Activated naive CD8-positive, alpha-beta T cell treated with anti-CD3 and anti-CD28 coated beads, Interleukin-2, amount 50 U/mL, for 16 hours (primary cell): ENCODE measurements at places on chromosomes 3 and 15.

DNA sequence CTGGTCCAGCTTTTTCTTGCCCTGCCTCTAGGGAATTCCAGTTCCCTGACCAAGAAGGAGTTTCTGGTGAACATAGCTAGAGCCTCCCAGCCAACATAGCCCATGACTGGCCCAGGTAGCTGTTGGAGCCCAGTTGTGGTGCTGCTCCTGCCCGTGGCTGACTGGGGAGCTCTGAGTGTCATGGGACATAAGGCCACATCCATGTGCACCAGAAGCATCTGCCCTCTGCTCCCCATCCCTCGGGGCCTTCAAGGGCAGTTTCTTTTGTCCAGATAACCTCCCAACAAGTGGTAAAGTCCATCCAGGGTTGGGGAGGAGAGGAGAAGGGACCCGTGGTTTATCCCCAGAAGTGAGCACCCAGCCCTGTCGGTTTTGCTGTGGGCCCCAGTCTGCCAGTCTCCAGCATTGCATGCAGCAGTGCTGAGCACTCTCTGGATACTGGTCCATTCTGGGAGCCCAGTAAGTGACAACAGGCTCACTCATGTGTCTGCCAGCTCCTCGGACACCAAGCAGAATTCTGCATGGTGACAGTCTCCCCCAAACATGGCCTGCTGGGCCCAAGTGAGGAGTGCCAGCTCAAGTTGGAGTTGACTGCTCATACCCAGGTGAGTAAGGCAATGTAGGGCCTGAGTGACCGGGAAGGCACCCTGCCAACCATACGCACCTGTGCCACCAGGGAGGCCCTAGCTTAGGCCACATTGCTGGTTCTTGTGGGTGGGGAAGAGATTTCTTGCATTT, 28.8 kb downstream of the ACAA1 start:
- DNase-seq, result no peak

DNA sequence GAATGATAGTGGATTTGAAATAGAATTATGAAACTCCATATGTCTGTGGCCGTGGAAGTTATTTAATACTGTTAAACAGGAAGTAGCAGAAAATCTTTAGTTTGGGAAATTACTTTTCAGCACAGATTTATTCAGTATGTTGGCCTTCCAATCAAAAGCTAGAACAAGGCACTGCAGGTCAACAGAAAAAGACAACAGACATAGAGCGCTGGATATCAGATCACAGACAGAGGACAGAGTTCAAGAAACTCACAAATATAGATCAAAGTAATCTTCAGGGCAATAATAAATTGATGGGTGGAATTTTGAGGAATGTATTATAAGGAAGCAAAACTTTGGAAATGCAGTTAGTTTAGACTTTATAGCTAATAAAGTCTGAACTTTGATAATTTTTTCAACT, 159.5 kb upstream of the TMCO5A start:
- no peak for DNase-seq

DNA sequence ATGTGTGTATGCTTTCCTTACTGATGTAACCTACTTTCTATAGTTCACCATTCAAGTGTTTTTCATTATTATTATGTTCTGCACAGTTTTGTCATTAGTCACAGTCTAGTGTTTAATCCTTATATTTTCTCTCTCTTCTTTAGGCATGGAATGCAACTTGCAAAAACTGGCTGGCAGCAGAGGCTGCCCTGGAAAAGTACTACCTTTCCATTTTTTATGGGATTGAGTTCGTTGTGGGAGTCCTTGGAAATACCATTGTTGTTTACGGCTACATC, 6.9 kb downstream of the SUCNR1 start:
- DNase-seq, result no peak

GRCh38 chr15:57597431-57597830, 5.7 kb downstream of the MYZAP start:
- no peak for DNase-seq

GRCh38 chr3:182671942-182672341, 121.4 kb upstream of the ATP11B start:
- DNase-seq, result no peak

DNA sequence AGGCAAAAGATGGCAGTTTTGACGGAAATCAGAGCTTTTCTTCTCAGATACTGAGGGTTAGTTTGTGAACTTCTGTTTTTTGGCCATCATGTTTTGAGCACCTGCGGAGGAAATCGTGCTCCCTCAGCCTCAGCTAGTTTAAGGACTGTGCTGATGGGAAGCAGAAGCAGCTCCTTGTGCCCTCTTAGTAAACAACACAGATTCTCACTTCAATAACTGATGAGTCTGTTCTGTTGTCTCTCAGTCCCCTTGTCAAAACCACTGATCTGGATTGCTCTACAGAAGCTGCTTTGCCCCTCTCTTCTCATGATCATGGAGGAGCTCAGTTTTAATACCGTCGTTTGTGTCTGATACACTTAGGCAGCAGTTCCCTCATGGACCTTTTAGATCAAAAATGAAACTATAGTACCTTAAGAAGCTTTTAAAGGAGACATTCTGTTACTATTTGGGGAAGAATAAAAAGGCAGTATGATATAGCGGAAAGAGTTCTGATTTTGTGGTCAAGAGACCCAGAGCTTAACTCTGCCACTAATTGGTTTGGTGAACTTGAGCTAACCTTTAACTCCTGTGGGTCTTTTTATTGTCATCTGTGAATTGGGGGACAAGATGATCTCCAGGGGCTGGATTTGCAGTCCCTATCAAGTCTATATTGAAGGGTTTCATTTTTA, 152.6 kb downstream of the BBX start:
- no peak for DNase-seq

DNA sequence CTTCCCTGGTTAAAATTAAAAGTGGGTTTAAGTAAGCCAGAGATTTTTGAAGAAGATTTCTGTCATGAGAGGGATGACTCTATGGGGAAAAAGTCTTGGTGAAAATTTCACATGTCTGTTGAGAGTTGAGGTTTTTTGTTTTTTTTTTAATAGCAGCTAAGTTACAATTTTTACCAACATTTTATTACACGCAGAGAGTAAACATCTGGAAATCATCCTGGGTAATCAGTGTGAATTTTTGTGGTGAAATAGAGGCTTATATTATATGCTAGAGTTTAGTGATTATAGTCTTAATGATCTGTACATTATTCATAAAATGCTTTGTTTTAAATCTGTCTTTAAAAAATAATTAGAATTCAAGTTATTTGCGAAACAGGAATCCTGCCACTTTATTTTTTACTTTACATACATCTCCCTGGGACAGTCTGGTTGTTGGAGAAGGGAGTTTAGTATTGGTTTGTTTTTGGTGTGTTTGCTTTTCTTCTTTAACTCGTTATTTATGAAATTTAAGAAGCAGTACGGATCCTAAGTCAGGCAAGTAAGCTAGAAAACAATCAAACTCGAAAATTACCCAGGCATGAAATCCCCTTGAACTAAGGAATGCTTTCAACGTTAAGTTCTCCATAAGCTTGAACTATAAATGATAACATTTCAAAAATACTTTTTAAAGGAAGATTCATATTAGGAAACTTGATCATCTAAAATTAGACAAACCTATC, 143.4 kb upstream of the TSC22D2 start:
- DNase-seq, result no peak

- DNase-seq, result no peak
Observed at GRCh38 chr3:32438596-32439344, 47.1 kb downstream of the CMTM7 start.

DNA sequence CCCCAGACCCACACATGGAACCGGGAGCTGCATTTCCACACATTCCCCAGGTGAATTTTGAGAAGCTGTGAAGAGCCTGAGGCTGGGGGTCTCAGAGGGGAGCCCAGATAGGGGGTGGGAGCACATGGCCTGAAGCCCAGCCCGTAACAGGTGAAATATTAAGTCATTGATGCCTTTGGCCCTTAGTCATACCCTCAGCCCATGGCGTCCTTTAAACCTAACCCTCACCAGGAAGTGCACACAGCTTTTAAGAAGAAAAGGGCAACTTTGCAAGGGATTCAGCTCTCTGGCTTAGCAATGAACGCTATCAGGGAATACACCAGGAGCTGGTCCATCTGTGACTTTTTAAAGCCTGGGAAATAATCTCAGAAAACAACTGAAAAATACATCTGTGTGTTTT, 40.6 kb downstream of the WNT7A start:
- DNase-seq, result no peak

DNA sequence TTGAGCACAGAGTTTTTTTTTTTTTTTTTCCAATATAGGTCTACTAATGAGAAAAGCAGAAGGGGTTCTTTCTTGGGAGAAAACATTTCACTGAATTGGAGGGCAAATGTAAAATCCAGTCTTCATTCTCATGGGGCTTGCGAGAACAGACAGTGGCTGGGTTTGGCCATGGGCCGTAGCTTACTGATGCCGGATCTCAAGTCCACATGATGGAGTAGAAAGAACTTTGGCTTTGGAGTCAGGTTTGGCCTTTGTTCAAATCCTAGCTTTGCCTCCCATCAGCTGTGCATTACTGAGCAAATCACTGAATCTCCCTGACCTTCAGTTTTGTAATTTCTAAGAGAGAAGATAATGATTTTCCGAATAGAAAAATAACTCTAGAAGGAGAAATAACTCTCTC, 59.7 kb downstream of the LMCD1 start:
- no peak for DNase-seq

GRCh38 chr15:89400116-89400781, 65.6 kb upstream of the POLG start:
- DNase-seq, result no peak

DNA sequence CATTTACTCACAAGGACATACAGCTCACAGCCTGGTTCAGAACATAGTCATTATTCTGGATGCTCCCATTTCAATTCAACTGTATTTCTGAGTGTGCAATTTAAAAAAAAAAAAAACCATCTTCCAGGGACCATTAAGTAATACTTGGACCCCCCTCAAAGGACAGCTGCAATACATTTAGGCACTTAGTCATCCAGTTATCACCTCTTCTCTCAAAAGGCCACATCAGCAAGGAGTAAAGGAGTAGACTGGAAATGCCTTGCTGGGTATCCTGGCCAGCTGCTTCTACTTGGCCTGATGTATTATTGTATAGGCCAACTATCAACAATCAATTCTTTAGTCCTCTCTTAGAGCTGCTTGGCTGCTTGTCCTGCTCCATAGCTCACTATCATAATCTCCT, 211.4 kb upstream of the SETMAR start:
- DNase-seq, result no peak

GRCh38 chr3:48555231-48555948, 1.2 kb downstream of the PFKFB4 start:
- DNase-seq, result no peak

GRCh38 chr3:45412763-45413162, 24.4 kb downstream of the LARS2 start:
- no peak for DNase-seq

- DNase-seq, result no peak
Observed at GRCh38 chr3:155602307-155602706, 142.6 kb downstream of the PLCH1 start.

DNA sequence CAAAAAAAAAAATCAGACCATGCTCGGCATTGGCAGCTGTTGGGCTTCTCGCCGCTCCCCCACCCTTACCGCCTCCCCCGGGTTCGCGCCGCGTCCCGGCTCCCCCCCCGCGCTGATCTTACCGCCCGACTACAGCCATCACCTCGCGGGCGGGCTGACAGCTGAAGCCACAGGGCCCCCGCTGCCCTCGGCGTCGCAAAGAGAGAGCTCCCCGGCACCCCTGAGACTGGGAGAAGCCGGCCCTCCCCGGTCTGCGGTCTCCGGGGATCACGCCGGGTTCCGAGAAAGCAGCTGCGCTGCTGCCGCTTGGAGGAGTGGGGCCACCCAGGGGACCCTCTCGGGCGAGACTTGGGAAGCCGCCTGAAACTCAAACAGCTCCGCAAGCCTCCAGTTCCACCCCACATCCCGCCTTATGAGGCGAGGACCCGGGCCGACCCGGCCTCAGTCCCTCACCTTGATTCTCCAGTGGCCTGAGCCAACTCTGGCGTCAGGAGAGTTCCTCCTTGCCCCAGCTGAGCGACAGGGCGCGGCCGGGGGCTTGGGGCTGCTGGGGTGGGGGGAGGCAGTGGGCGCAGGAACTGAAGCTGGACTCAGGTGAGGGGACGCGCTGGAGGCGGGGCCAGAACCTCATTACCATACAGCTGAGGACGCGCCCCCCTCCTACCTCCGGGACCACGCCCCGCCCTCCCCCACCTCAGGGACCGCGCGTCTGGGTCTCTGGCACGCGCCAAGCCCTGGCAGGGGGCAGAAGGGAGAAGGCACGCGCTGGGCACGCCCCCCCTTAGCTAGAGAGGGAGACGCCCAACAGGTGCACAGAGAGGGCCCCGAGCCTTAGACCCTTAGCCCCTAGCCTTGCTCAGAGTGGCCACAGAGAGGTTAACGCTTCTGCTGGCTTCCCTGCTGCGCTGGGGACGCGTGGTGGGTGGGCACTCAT, 1.0 kb upstream of the DLL4 start:
- DNase-seq, result no peak

DNA sequence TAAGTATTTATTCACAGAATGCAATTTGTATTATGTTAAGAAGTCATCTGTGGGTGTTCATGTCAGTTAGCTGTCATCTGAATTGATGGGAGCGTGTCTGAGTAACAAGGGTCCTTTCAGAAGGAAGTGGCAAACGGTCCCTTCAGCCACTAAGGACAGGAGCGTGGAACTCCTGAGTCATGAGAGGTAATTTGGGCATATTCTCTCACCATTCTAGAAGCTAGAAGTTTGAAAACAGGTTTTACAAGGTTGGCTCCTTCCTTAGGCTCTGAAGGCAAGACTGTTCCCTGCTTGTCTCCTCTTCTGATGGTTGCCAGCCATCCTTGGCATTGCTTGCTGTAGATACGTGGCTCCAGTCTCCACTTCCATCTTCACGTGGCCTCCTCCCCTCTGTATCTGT, 19.7 kb downstream of the ABHD2 start:
- no peak for DNase-seq

DNA sequence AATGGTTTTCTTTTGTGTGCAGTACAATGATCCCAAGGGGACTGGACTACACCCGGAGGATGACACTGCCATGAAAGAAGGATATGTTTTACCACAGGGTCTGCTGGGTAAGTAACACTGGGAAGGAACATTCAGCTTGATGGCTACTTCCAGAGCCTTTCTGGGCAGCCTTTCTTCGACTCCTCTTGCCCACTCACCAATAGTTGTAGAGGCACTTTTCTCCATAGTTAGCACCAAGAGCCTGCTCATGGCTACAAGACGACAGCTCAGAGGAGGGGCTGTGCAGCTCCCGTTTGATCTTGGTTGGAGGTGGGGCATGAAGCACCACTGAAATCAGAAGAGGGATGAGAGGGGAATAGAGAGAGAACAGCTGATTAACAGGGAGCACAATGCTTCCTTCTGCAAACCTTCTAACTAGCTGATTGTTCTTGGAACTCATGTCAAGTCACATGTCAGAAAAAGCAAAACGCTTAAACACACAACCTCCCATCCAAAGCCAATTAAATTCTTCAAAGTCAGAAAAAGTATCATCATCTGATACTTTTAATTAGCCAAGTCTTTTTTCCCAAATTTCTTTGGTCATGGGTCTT, 27.9 kb downstream of the ETV5 start:
- no peak for DNase-seq

DNA sequence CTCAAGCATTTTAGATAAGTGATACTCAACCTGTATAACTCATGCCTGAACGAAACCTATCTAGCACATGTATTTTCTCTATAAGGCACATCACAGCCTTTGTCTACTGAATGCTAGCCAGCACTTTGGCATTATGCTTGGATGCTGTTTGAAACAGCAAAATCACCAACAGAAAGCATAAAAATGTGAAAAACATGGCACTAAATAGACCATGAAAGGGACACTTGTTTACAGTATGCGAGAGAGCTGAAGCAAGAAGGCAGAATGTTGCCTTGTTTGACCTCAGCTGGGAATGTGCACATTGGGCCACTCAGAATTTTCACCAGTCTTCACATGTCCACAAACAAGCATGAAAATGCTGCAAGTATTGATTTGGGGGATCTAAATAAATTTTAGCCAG, 59.5 kb downstream of the MINDY2 start:
- no peak for DNase-seq

GRCh38 chr3:11734-12133, 184.8 kb upstream of the CHL1 start:
- DNase-seq, result no peak
